ENCODE measurements at places on chromosomes 2 and 18.

GRCh38 chr2:180184506-180184905 is 177.4 kb upstream of the CWC22 start:
- DNase-seq = peak; percentile 50

GRCh38 chr2:86035376-86035882 is 70.3 kb downstream of the POLR1A start:
- DNase-seq = no peak

DNA sequence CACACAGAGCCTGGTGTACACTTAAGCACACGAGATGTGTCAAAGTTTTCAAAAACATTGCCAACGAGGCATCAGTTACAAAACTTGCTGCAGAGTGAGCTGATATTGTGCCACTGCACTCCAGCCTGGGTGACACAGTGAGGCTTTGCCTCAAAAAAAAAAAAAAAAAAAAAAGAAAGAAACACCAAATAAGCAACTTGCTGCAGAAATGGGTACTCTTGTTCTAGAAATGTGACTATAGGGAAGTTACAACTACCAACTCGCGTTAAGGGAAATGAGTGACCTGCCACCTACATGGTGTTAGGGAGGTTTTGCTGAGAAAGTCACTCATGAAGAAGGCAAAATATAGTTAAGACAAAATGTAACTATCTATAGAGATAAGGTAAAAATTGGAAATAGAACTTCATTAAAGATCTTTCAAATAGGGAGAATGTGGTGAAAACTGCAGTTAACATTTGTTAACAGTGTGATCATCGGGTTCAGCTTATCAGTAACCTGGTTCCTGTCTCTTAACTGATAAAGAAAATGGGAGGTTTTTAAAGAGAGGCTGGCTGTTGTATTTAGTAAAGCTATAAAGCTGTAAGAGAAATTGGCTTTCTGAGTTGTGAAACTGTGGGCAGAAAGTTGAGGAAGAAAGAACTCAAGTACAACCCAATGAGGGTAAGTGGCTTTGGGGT is at the start of gene IL1RL1:
IL1RL1 (plus strand) TSS at position 600 of the 677 bp plus-strand sequence. CDS start 26,702 bp downstream, outside the sequence.
- no peak for DNase-seq

DNA sequence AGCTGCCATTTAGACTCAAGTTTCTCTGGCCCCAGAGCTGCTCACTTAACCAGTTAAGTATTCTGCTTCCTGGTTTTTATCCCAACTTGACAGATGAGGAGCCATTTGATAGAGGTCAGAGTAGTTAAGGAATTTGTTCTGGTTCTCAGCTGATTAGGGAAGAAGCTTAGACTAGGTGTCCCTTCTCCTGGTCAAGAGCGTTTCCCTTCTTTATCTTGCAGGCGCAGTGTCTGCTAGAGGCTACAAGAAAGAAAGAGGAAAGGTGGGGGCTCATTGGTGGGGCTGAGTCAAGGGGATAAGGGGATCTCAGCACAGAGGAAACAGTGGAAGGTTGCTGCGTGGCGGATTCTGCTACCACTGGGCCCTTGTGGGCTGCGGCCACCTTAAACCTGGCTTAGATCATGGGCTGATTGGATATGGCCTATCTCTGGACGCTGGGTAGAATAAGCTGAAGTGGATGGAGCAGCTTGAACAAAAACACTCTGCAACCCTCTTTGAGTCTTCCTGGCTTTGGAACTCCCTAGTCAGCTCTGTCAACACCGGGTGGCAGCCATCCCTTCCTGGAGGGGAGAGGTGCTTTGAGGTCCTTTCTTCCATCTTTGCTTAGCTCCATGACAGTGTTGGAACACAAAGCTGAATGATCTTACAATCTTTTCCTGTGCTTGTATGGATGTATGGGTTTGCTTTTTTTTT is 70.8 kb downstream of the QPCT start:
- peak; percentile 73 for DNase-seq

- DNase-seq = no peak
Measured at GRCh38 chr2:235010117-235010714, 58.4 kb downstream of the SH3BP4 start.

DNA sequence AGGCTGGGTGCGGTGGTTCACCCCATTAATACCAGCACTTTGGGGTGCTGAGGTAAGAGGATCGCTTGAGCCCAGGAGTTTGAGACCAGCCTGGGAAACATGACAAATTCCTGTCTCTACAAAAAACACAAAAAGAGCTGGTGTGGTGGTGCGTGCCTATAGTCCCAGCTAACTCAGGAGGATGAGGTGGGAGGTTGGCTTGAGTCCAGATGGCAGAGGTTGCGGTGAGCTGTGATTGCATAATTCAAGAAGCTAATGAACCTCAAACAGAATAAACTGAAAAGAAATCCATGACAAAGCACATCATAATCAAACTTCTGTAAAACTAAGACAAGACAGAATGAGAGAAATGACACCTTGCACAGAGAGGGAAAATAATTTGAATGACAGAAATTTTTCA is 54.8 kb downstream of the SEMA4F start:
- DNase-seq = peak; percentile 48

DNA sequence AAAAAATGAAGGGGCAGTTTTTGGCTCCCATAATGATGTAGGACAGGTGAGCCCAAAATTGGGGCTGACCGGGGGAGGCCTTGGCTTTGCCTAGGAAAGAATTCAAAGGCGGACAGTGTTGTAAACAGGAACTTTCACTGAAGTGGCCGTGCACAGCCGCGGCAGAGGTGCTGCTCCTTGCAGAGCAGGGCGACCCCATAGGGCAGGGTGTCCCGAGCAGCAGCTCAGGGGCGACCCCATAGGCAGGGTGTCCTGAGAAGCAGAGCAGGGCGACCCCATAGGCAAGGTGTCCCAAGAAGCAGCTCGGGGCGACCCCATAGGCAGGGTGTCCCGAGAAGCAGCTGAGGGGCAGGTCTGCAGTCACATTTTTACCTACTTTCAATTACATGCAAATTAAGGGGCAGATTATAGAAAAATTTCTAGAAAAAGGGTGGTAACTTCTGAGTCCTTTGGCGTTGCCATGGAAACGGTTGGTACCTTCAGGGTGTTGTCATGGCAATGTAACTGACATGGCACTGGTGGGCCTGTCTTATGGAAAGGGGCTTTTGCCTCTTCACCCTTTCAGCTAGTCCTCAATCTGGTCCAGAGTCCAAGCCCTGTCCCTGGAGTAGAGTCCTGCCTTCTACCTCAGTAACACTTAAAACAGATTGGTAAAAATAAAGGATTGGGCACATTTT is 134.5 kb downstream of the FBXO15 start:
- no peak for DNase-seq

DNA sequence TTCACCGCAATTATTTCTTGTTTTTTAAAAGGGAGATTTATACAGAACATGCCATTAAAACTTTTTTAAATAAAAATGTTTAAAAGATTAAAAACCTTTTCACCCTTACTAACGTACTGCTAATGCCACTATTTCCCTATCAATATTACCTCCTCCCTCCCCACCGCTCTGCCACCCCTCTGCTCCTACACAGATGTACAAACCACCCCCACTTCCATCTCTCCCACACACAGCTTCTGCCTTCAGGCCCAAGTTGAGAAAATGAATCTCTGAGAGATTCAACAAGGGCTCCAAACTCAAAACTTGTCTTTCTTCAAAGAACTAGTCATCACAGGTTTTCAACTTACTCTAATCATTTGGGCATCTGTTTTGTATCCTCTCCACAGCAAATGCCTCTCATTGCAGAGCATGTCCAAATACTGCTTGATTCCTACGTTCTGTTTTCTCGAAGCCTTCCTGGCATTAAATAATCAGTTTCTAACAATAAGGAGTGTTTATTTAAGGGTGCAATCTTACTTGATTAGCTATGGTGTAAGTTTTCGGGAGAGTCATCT is 32.1 kb downstream of the FARSB start:
- no peak for DNase-seq

DNA sequence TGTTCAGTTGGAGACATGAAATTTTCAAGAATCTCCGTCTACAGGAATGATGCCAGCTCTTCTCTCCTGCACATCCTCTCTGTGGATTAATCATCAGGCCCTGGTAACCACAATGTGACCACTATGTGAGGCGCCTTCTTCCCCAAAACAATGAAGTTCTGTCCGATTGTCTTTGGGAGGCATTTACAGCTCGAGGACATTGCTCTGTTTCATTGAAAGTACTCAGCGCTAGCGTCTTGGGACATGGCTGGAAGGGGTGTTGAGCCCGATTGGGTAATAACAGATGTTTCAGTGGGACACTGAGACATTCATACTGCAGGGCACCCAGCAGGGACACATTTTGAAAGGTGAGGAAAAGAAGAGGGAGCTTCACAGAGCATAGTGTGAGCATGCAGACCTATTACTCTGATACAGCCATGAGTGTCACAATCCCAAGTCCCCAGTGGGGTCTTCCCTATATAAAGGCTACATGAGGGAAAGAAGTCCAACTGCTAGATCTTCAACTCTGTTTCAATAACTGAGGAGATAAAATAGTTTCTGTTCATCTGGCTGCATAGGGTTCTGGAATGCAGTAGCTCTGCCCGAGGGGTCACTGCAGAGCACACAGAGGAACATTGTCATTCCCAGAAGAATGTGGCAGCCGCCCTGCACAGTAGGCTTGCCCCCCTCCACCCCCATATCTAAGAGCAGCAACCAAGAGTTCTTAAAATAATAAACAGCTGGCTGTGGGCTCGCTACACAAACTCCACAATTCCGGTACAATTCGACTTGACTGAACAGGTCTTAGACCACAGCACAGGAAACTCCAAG is 237.3 kb downstream of the OSR1 start:
- peak; percentile 94 for DNase-seq

DNA sequence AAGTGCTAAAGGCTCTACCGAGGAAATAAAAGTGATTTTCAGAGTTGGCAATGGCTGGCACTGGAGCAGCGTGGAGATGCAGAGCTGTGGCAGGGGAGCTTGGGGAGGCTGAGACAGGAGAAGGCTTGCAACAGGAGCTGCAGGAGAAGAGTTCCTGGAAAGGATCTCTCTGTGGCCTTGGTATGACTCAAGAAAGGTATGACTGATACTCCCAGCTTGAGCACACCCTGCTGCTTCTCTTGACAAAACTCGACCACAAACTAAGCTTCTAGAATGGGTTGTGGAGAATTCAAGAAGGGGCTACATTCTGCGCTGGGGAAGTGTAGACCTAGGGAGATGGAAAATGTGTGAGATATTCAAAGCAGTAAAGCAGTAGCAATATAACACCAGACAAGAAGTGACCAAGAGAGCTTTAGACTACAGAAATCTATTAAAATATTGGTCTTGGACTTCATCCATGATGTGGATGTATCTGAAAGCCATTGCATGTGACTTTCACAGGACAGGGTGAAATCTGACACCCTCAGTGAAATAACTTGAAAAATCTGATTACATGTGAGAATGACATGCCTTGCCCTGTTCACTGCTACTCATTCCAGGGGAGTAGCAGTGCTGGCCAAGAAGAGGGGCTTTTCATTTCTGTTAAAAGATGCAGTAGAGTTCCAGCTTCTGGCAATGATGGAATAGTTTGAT is 41.5 kb downstream of the SUCLG1 start:
- DNase-seq = peak; percentile 15

DNA sequence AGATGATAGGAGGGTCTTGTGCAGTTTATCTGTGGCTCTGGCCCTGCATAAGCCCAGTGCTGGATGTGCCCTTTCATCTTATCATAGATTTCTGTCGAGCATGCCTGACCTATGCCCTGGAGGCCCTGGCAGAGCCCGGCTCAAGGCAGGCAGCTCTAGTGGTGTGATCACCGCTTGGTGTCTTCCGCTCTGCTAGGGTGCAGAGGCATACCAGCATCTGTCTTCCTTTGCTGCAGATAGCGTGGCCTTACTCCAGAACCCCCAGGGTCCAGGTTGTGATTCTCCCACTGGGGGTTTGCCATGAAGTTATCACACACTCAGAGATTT is 13.7 kb upstream of the TRAF3IP1 start:
- DNase-seq = no peak

- DNase-seq = peak; percentile 65
Measured at GRCh38 chr18:26405190-26405801, 143.1 kb downstream of the KCTD1 start.

DNA sequence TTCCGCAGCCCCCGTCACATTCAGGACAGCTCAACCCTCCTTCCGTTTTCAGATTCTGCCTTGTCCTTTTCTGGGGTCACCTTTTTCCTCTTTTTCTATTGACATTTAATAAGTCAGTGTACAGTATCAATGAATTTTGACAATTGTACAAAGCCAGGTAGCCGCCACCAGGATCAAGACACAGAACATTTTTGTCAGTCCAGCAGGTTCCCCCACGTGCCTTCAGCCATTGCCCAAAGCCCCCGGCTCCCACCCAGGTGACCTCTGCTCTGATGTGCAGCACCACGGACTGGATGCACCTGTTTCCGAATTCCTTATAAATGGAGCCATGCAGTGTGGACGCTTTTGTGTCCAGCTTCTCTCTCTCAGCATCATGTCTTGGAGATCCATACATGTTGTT is 30.0 kb downstream of the CROCC2 start:
- no peak for DNase-seq

DNA sequence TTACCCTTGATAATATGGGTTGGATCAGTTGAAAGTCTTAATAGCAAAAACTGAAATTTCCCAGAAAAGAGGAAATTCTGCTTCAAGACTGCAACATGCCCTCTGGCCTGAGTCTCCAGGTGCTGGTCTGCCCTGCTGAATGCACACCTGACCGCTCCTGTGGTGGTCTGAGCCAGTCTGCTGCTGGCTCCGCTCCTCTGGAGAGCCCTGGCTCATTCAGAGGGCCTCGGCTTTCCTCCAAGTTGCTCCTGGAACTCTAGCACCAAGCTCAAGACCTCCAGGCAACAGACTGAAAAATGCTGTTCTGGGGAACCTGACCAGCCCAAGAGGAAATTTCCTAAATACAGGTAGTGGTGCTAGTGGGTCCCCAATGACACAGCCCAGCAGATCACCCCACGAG is 64.8 kb downstream of the DIPK1C start:
- no peak for DNase-seq

DNA sequence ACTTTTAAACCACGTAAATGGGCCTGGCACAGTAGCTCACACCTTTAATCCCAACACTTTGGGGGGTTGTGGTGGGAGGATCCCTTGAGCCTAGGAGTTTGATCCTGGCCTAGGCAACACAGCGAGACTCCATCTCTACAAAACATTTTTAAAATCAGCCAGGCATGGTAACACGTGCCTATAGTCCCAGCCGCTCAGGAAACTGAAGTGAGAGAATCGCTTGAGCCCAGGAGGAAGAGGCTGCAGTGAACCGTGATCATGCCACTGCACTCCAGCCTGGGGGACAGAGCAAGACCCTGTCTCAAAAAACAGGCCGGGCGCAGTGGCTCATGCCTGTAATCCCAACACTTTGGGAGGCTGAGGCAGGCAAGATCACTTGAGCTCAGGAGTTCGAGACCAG is 12.2 kb downstream of the ROCK1 start:
- DNase-seq = no peak

DNA sequence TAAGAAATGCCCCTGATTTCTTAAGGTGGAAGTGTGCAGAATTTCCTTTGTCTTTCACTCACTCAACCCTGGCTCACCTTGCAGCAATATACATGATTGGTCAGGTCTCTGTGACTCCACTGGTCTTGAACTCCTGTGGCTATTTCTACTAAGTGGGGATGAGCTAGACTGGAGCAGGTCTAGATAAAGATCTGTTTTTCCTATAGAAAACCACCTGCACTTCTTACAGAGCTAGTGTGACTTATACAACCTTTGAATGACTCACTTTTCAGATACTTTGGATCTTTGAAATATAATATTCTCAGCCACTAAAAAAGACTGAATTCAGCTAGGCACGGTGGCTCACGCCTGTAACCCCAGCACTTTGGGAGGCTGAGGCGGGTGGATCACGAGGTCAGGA is 98.5 kb upstream of the KCTD1 start:
- no peak for DNase-seq

- no peak for DNase-seq
Measured at GRCh38 chr2:176074919-176075425, 8.8 kb downstream of the EVX2 start.
